Spinal cord (tissue), 10 donors: ENCODE measurements at places on chromosomes 6 and 20.

DNA sequence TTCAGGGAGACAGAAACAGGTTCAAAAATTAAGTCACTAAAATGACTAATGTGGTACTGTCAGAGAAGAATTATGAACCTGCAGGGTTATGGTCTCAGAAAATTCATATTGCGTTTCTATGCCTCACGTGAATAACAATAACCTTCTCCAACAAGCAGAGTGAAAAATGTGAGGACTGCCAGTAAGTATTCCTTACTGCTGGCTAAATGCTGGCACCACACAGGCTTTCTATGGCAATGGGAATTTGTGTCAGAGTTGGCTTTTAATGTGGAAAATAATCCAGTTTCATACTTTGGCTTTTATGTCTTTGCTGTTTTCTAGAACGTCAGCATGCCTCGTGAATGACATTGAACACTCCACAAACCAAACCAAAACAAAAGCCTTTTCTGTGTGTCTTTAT, 656.0 kb downstream of the KIF16B start:
- DNase-seq, result no peak
- H3K36me3 ChIP-seq, result no peaks in the 10 kb centered on the region
- no peaks in the 10 kb centered on the region for H3K27me3 ChIP-seq
- peak overlapping the region; percentile 40 for H3K27ac ChIP-seq

DNA sequence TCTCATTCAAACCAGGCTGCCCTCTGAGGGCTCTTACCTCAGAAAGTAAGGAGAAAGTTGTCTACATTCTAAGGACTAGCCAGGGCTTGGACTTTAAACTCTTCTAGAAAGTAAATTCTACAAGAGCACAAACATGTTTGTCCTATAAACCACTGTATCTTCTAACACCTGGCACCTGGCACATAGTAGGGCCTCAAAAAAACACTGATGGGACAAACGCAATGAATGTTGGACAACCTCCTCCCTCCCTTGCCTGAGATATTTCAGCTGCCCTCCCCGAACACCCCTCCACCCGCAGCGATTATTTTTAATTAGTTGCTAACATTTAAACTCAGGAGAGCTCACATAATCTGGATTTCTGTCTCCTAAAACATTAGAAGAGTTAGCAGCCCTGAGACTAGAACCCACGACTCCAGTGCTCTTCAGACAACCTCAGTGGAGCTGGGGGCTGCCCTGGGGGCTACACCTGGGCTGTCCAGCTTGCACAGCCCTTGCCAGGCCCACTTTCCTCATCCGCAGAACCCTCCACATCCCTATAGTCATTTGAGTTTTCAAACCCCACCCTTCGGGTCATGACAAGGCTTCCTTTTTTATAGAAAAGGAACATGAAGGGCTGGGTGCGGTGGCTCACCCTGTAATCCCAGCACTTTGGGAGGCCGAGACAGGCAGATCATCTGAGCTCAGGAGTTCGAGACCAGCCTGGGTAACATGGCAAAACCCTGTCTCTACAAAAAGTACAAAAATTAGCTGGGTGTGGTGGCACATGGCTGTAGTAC, 4.9 kb downstream of the HCK start:
- H3K36me3 ChIP-seq, result no peaks in the 10 kb centered on the region
- H3K4me1 ChIP-seq, result peaks cover 10% of the 10 kb centered on the region
- H3K27ac ChIP-seq, result no peak overlapping the region
- no peak overlapping the region for H3K4me3 ChIP-seq
- no peak for DNase-seq

DNA sequence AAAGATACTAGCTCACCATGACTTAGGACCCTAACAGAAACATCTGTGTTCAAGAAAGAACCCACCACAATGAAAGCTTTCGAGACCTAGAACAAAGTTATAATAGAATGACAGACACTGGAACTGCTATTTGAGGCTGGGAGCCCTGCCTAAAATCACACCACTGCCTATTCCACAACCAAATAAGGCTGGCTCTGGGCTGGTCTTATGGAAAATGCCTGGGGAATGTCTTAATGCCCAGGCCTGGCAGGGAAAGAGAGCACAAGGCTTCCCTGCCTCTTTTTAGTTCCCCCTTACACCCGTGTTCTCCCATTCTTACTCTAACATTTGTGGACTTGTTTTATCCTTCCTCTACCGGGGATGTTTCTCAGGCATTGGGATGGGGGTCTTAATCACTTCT, 5.6 kb upstream of the METTL24 start:
- H3K27me3 ChIP-seq, result no peaks in the 10 kb centered on the region
- H3K36me3 ChIP-seq, result no peaks in the 10 kb centered on the region
- H3K27ac ChIP-seq, result no peak overlapping the region
- H3K4me3 ChIP-seq, result no peak overlapping the region

DNA sequence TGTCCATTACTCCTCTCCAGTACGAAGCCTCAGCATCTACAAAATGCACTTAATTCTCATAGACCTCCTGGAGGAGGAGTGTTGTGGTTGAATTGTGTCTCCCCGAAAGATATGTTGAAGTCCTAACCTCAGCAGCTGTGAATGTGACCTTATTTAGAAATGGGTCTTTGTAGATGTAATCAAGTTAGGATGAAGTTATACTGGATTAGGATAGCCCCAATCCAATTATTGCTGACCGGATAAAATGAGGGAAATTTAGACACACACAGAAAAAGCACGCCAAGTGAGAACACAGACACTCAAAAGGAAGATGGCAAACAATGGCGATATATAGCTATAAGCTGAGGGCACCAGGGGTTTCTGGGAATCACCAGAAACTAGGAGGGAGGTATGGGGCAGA, 64.2 kb upstream of the FAM184A start:
- H3K4me3 ChIP-seq, result no peak overlapping the region
- peaks cover 4% of the 10 kb centered on the region for H3K4me1 ChIP-seq
- no peaks in the 10 kb centered on the region for H3K27me3 ChIP-seq
- no peaks in the 10 kb centered on the region for H3K36me3 ChIP-seq

- H3K27ac ChIP-seq, result no peak overlapping the region
- no peak overlapping the region for H3K4me3 ChIP-seq
- DNase-seq, result no peak
- H3K27me3 ChIP-seq, result no peaks in the 10 kb centered on the region
Observed at GRCh38 chr6:13495112-13495776, 7.8 kb upstream of the GFOD1 start.

- no peaks in the 10 kb centered on the region for H3K36me3 ChIP-seq
- H3K27ac ChIP-seq, result no peak overlapping the region
- no peaks in the 10 kb centered on the region for H3K27me3 ChIP-seq
- peaks cover 18% of the 10 kb centered on the region for H3K4me1 ChIP-seq
Observed at GRCh38 chr20:58619864-58620431, 31.1 kb upstream of the STX16 start.

GRCh38 chr20:62982124-62983075, 24.4 kb downstream of the BHLHE23 start:
- H3K36me3 ChIP-seq, result no peaks in the 10 kb centered on the region
- H3K4me3 ChIP-seq, result no peak overlapping the region
- no peak overlapping the region for H3K27ac ChIP-seq

DNA sequence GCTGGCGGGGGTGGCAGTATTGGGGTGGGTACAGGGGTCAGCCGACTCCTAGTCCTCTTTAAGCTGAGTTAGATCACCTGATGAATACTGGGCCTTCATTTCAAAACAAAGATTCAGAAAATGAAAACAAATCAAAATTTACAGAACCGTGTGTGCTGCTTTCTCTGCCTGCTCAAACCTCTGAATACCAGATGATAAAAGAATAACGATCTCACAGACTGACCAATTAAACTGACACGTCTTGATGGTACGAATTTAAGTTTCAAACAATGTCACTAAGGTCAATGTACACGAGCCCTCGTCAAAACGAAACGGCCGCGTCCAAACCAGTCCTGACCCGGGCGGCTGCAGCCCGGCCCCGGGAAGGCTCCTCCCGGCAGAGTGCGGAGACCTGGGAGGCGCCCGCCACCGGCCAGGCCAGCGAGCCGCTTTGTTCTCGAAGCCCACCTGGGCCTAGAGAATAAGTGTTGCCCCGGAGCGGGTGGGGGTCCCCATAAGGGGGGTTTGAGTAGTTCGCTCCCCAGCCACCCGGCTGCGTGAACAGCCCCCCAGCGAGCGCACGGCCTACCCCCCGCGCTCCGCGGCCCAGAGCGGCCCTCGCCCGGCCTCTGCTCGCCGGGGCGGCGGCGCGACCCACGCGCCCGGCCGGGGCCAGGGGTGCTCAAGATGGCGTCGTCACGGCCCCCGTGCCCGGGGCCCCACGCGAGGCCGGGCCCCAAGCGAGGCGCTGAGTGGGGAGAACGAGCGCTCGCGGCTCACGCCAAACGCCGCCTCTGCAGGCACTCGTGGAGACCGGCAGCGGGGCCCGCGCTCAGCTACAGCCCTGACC, 728 bp downstream of the PSMA7 start:
- H3K4me1 ChIP-seq, result peaks cover 33% of the 10 kb centered on the region
- DNase-seq, result peak; percentile 21
- no peaks in the 10 kb centered on the region for H3K27me3 ChIP-seq

DNA sequence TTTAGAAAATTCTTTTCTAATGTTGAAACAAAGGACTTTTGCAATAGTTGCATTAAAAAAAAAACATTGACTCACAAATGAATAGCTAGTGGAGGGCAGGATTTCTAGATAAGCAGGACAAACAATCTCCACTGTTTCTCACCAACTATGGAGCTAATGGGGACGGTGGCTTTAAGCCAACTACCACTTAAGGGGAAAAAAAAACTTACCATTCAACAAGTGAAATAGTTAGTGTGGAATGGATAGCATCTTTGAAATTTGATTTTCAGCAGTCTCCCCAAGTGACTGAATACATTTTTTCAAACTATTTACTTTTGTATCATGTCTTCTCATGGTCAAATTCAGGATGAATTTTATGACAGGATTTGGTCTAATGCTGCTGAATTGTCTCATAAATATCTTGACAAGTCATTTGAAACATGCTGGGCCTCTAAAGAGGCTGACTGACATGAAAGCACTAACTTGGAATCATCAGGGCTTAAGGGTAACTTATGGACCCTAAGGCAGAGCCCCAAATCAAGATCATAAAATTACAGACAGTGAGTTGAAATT, 100.5 kb downstream of the EYA4 start:
- no peak for DNase-seq
- no peak overlapping the region for H3K27ac ChIP-seq
- H3K4me1 ChIP-seq, result no peaks in the 10 kb centered on the region
- no peaks in the 10 kb centered on the region for H3K27me3 ChIP-seq
- H3K36me3 ChIP-seq, result no peaks in the 10 kb centered on the region

GRCh38 chr6:25553502-25553901, 98.5 kb upstream of the SCGN start:
- DNase-seq, result no peak
- no peaks in the 10 kb centered on the region for H3K27me3 ChIP-seq
- H3K27ac ChIP-seq, result no peak overlapping the region
- no peaks in the 10 kb centered on the region for H3K36me3 ChIP-seq
- H3K4me1 ChIP-seq, result no peaks in the 10 kb centered on the region
- no peak overlapping the region for H3K4me3 ChIP-seq

DNA sequence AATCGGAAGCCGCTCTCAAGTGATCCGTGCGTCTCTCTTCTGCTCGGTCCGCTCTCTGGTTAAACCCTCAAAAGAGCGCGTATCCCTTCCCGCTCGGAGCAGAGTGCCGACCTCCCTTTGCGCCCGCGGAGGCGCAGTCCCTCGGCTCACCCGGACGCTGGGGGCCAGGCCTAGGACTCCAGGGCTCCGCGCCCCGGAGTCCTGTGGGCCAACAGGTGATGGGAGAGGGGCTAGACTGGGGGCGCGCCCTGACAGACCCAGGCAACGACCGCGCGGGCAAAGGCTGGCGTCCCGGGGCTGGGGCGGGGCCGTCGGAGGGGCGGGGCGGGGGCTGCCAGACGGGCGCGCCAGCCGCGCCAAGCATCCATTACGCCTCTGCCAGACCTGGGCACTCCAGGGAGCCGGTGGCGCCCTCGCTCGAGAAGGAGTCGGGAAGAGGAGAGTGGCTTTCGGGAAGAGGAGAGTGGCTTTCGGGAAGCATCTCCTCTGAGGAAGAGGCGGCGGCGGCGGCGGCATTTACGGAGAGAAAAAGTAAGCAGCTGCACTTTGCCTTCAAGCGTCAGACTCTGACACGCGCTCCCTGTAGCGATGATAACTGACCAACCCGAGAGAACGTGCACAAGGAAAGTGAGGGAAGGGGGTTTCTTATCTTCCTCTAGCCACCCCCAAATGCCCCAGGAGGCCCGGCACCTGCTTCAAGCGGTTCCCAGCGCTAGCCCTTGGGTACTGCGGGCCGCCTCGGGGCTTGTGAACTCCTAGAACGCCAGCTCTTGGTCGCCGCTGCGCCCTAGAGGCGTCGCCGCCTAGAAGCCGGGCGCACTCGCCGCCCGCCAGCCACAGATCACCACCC, 2.6 kb downstream of the EPHA7 start:
- H3K4me3 ChIP-seq, result peak overlapping the region; percentile 88
- H3K27me3 ChIP-seq, result peaks cover 3% of the 10 kb centered on the region
- H3K4me1 ChIP-seq, result peaks cover 7% of the 10 kb centered on the region
- peak; percentile 51 for DNase-seq

GRCh38 chr6:43907312-43907711, 137.3 kb downstream of the VEGFA start:
- peaks cover 9% of the 10 kb centered on the region for H3K4me1 ChIP-seq
- no peak for DNase-seq
- H3K36me3 ChIP-seq, result no peaks in the 10 kb centered on the region
- H3K27me3 ChIP-seq, result peaks cover 2% of the 10 kb centered on the region
- no peak overlapping the region for H3K27ac ChIP-seq

- no peak overlapping the region for H3K4me3 ChIP-seq
- no peaks in the 10 kb centered on the region for H3K36me3 ChIP-seq
- no peaks in the 10 kb centered on the region for H3K27me3 ChIP-seq
- H3K4me1 ChIP-seq, result no peaks in the 10 kb centered on the region
Observed at GRCh38 chr6:42022755-42023384, 27.5 kb upstream of the TAF8 start.
